ENCODE measurements at places on chromosomes 16 and 17.

DNA sequence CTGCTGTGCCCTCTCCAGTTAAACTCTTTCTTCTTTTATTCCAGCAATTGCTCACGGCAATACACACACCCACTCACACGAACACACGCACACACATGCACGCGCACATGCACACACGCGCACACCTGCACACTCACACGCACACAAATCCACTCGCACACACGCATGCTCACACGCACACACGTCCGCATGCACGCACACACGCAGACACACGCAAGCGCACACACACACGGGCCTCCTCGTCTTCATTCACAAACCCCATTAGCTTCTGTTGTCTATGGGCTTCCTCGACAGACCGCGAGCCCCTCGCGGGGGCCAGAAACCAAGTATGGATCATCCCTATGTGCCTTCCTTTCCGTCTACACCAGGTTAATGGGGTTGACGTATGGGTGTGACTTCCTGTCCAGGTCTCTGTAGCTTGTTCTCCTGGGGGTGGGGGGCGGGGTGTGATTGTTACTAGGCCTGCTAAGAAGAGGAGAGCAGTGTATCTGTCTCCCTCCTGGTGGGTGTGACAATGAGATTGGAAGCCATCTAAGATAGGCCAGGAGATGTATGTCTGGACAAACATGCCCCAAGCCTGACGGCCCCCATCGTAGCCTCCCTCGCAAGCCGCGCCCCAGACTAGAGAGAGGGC lies 670 bp upstream of the CTF1 start:
- DNase-seq: no peak

DNA sequence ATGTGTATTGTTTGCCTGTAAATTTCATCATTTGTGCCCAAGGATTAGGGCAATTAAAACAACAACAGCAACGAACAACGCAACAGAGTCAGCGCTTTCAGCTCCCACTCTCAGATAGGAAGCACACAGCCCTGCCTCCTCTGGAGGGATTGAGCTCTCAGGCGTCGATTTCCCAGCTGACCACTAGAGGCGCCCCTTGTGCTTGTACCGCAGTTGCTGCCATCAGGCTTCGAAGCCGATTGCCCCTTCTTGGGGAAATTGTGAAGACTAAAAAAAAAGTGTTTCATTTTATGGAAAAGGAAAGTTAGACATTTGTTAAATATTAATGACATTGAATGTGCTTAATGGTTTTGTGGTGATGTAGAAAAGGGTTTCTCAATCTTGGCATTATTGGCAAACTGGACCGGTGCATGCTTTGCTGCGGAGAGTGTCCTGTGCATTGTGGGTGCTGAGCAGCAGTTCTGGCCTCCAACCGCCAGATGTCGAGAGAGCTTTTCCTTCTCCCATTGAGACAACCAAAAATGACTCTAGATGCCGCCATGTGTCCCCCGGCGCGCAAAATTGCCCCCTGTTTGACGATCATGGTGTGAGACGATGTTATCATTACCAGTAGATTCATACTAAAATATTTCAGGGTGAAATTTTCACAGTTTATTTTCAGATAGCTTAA lies 650.4 kb upstream of the RBFOX1 start:
- DNase-seq: no peak

DNA sequence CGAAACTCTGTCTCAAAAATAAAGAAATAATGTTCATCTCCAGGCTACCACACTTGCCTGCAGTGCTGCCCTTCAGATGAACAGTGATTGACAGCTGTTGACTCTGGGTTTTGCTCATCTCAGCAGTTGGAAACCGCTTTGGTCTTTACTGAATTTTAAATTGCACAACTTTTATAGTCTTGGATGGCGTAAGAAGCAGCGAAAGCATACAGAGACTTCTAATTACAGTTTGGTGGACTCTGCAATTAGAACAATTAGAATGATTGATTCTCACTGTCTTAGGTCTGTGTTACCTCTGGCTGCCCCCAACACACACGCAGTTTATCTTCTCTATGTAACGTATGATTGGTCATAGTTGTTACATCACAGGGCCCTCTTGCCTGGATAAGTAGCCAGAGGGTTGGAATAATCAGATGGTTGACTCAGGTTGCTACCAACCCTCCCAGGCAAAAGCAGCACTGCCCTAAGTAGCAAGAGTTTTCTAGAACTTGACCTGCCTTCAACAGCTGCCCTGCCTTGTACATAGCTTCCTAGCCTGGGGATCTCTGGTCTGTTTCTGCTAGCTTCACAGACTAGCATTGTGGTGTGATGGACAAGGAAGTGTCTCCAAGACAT lies 1.9 kb upstream of the NAT9 start:
- no peak for DNase-seq

DNA sequence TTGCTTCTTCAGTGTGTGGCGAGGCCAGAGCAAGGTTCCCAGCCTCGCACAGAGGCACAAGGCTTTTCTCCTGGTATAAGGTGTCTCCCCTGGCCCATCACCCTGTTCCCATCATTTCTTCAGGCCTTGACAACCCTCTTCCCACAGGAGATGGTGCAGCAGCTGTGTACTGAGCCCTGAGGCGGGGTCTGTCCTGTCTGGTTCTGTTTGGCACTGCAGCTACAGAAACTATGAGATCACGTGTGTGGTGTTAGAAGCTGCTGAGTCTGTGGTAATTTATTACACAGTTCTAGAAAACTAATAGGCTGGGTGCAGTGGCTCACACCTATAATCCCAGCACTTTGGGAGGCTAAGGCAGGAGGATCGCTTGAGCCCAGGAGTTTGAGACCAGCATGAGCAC lies 7.2 kb downstream of the PLA2G15 start:
- no peak for DNase-seq

- no peak for DNase-seq
These were observed 65.0 kb downstream of the PARN start for GRCh38 chr16:14564861-14565687.

GRCh38 chr16:57025941-57026777 lies 36.8 kb downstream of the NLRC5 start:
- DNase-seq: no peak

GRCh38 chr17:52297230-52298010 lies 138.9 kb upstream of the CA10 start:
- no peak for DNase-seq

GRCh38 chr17:28749516-28750177 lies 5.8 kb downstream of the TRAF4 start:
- DNase-seq: no peak

GRCh38 chr17:44558710-44559633 lies 1.7 kb downstream of the FZD2 start:
- no peak for DNase-seq

- DNase-seq: no peak
These were observed 405.0 kb downstream of the SHISA9 start for GRCh38 chr16:13306161-13306995.

DNA sequence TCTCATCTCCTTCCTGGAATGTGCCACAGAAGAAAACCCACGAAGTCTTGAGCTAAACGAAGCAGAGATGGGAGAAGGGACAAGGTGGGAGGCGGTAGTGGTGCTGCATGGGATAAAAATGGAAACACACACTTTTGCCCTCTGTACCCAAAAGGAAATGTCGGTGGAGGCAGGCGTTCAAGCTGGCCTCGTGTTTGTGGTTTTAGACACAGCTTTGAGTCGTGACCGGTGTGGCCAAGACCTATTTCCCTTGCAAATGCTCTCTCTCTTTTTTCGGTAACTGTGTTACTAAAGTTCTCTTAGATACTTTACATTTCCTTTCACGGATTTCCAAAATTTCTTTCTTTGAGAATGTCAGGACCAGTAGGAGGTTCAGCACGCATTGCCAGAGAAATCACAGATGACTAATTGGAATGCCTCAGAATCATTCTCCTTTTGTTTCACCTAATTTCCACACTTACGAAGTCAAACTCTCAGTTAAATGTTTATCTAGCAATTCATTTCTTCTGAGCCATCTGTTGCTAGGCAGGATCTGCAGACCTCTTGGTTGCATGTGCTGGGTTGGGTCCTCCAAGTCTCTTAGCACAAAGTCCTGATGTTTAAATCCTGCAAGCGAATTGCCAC lies 412.3 kb downstream of the MAF start:
- DNase-seq: no peak

DNA sequence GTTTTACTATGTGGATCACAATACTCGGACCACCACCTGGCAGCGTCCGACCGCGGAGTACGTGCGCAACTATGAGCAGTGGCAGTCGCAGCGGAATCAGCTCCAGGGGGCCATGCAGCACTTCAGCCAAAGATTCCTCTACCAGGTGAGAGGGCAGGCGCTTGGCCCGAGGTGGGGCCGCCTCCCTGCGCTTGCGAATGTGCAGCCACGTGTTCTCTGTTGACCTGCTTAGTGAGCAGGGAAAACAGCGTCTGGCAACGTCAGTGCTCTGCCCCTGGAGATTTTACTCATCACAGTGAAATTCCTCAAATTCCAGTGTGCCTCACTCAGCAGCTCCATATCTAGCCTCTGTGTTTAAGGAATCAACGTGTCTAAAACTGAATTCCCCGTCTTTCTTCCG lies 33.4 kb upstream of the CLEC18A start:
- DNase-seq: no peak

DNA sequence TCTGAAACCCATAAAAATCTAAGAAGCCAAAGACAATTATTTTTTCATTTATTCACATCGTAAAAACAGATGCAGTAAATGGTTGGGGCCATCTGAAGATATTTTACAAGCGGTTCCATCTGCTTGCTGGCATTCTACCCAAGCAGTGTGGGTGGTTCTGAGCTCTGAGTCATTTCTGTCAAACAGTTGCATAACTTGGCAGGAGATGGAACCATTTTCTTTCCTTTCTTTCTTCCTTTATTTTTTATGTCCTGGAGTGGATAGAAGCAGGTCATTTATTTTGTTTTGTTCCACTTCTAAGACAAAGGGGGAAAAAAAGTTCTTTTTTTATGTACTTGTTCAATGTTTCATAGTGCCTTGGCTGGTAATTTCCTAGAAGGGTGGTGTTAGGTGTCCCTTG lies 1151.9 kb upstream of the GOT2 start:
- no peak for DNase-seq

DNA sequence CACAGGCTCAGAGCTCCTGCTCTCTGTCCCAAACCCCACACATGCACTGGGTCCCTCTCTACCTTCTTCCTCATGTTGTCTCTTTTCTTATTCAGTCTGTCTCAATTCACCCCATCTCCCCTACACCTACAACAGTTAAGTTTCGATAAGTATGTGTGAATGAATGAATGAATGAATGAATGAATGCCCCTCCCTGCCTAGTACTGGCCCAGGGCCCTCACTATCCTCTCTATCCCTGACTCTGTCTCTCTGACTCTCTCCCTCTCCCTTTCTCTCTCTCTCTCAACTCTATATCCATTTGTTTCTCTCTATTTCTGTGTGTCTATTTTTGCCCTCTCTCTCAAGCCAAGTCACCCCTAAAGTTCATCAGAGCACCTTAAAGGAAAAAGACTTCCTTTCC lies 6.7 kb upstream of the KRT9 start:
- no peak for DNase-seq

GRCh38 chr17:74117087-74117698 lies 86.3 kb upstream of the RPL38 start:
- DNase-seq: no peak

GRCh38 chr16:53998966-53999522 lies 287.5 kb downstream of the IRX3 start:
- DNase-seq: no peak

DNA sequence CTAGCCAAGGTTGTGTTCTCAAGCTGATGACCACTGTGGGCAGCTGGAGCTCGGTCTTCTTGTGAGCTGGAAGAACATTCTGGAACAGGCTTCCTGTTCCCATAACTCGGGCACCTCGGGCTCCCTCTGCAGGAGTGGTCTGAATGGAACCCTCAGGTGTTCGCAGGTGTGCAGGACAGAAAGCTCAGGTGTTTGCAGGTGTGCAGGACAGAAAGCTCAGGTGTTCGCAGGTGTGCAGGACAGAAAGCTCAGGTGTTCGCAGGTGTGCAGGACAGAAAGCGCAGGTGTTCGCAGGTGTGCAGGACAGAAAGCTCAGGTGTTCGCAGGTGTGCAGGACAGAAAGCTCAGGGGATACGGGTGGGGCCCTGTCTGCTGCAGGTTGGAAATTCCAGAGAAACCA lies 109.0 kb upstream of the CACNG5 start:
- DNase-seq: no peak

DNA sequence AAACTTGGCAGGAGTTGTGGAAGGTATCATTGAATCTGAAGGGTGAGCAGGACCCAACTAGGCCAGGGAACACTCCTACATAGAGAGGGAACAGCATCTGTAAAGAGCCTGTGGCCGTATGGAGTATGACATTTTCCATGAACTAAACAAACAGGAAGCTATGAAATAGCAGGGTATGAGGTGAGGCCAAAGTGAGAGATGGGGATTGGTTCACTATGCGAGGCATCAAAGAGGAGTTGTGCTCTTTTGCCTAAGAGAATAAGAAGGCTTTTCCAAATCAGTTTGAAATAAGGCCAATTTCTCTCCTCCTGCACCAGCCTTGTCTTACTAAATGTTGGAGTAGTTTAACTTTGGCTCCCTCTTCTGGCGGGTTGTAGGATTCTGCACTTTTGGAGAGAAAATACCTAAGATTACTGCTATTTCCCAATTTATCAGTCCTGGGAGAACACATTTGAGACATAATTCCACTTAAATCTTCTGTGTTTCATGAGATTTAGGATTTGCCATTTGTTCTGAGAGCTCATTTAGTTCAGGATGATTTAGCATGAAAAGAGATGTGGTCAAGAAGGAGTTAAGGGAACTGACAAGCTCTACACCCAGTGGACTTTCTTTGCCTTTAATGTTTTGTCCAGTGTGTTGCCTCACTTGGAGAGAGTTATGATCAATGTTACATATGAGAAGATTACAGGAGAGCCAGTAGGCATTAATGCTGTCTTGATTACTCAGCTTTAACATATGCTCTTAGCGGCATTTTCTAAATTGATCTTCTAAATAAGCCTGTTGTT lies 55.4 kb downstream of the TNRC6C start:
- peak; percentile 72 for DNase-seq

DNA sequence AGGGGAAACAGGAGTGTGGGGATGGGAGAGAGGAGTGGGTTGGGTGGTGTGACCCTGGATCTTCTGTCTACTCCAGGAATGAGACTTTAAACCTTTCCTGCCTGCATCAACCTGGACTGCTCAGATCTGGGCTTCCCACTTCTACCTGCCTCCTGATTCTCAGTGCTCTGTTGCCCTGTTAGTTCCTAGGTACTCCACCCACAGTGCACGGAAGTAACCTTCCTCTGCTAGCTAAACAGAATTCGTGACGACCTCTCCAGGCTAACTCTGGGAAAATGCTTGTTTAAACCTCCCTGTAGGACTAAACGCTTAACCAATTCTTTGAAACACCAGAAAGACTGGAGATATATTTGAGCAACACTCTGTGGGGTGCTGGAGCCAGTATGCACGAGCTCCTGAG lies 83.4 kb upstream of the CLEC3A start:
- no peak for DNase-seq

DNA sequence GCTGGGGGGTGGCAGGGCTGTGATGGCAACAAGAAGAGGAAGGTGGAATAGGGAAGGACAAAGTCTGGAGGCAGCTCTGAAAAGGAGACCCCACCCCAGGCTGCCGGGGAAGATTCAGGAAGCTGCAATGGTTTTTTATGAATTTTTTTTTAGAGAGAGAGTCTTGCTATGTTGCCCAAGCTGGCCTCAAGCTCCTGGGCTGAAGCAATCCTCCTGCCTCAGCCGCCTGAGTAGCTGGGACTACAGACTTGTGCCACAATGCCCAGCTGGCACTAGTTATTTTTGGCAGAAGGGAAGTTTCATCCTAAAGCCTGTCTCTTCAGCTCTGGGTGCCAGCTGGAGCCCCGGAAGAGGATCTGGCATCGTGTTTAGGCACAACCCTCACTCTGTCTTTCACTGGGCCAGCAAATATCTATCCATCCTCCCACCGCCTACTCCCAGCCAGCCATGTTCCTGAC lies 1.3 kb upstream of the CES3 start:
- DNase-seq: no peak

- DNase-seq: no peak
These were observed 28.6 kb downstream of the NFATC3 start for GRCh38 chr16:68113765-68114240.
